ENCODE measurements at places on chromosomes 13 and 19.

DNA sequence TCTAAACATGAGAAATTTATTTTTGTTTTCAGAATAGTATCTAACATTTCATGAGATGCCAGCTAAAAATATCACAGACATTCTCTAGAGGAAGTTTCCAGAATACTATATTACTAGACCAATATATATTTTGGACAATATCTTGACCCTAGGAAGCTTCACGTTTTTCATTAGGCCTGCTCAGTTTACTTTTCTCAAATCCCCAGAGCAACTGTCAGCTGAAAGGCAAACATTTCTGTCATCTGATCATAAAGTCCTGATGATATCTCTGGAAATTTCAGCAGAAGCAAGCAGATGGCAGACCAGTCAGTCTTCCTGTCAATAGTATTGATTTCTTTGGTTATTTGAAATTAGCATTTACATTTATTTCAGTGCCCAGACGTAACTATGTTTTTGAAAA, 4.0 kb downstream of the POSTN start:
- DNase-seq: no peak

DNA sequence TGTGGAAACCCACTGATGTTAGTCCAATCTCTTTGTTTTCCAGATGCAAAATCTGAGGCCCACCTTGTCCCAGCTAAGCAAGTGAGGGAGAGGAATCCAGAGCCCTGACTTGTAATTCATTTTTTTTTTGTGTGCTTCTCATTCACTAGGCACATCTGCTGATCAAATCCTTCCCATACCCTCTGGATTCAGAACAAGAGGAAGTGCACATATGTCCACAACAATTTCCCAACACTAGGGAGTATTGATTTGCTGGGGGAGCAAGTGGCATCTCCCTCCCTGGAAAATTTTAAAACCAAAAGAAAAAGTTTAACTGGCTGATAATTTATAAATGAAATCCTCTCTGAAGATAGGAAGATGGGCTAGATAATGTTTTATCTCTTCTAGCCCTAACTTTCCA, 94.6 kb upstream of the RFC3 start:
- no peak for DNase-seq

DNA sequence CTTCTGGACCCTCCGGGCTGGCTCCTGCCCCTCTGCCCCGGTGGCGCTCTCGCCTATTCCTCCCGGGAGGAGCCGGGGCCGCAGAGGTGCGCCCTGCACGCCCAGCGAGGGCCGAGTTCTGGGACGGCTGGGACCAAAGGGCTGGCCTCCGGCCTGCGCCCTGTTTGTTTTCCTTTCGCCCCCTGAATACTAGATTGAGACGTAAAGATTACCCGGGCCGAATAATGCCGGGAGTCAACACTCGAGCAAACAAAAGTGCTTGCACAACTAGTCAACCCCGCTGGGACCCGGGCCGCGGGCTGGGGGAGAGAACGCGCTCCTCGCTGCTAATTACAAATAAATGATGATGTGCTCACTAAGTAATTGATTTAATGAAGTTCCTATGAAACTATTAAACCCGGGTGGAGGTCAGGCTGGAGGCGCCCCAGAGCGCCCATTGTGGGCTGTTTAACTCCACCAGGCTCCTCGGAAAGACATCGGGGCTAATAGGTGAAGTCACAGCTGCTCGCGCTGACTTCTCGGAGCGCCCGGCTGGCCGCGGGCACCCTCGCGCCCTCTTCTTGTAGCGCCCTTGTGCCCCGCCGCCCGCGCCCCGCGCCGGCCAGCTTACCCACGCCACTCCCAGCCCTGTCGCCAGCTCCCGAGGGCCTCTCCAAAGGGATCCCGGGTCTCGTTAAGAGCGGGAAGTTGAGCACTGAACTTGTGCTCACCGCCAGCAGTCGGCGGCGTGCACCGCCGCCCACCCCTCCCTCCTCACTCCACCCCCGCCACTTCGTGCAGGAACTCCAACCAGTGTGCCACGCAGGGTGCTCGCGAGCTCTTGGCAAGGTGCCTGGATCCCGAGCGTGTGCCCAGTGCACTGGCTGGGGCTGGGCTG, 14.9 kb downstream of the ZIC5 start:
- no peak for DNase-seq

- DNase-seq: no peak
Measured at GRCh38 chr19:33503030-33503429, 18.6 kb downstream of the PEPD start.

- DNase-seq: no peak
Measured at GRCh38 chr13:73714522-73714921, 419.7 kb downstream of the KLF12 start.

- DNase-seq: no peak
Measured at GRCh38 chr13:53127373-53127772, 98.8 kb downstream of the OLFM4 start.

DNA sequence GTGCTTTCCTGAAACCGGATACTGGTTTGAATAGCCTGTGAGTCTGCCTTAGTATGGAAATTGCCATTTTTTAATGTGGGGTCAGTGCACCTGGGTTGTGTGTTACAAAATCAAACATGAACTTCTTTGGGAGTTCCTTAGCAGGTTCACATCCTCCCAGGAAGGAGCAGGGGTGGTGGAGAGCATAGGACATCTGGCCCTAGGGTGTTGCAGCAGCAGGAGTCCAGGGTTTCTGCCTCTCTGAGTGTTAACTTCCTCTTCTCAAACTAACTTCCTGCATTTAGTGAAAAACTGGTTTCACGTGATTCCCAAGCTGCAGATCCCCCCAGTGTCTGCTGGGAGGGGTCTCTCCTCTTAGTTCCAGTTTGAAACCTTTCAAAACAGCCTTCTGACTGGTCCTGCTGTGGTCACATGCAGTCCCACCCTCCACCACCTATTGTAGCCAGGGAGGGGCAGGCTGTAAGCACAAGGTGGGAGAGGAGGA, 7.2 kb downstream of the RNASEH2B start:
- DNase-seq: no peak

- no peak for DNase-seq
Measured at GRCh38 chr13:74758188-74758587, 624.0 kb upstream of the KLF12 start.

- no peak for DNase-seq
Measured at GRCh38 chr13:30720172-30720869, 15.0 kb upstream of the ALOX5AP start.

DNA sequence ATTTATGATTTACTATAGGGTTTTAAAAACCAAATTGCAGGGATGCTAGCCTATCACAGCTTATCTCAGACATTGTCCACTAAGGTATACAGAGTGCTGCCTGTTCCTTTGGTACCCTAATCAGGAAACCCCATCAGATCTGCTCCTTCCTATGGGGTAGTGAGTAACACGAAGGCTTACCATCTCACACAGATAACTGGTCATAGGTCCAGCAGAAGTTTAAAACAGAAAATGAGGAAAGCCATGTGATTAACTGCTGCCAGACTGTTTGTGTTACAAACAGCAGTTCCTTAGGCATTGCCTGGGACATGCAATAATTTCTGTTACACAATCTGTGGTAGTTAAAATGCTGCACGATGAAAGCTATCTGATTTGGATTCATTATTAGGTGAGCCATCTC, 53.5 kb upstream of the ALOX5AP start:
- no peak for DNase-seq

GRCh38 chr13:97945792-97946419, 7.6 kb upstream of the IPO5 start:
- no peak for DNase-seq

DNA sequence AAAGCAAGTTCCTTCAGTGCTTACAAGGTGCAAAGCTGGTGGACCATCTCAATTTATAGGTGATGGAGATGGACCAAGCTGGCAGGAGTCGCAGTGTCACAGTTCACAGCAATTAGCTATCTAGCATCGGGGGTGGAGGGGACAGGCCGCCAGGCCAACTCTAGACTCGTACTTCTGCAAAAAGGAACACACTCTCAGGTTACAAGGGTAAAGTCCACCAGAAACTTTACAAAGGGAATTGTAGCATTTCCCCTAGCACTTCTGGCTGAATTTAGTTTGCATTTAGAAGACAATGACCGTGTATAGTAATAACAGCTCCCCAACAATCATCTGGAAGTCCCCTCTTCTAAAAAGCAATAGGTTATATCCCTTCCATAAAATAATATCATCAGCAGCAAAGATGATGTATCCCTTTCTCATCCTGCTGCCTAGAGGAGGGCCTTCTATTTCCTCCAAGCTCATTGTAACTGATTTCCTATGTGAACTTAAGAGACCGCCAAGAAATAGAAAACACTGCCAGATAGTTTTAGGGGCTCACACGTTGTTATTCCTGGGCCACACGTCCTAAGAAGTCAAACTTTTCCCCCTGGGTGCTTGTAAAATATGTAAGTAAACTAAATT, 8.5 kb upstream of the DOCK9 start:
- DNase-seq: no peak

GRCh38 chr13:25440061-25440460, 68.3 kb downstream of the ATP8A2 start:
- DNase-seq: no peak

DNA sequence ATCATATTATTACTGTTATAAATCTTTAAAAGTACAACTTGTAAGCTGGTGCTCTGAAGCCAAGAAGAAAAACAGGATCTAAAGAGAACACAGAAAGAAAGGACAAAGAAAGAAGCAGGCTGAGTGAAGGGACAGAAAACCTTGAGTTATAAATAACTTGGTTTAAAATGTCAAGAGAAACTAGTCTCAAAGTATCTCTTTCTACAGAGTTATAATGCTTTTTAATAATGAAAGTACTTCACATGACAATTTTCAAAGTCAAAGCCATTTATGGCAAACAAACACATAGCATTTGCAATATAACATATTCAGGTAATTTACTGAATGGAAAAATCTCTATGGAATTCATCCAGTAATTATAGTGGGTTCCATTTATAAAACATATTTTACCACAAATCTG, 33.4 kb downstream of the CAB39L start:
- no peak for DNase-seq

DNA sequence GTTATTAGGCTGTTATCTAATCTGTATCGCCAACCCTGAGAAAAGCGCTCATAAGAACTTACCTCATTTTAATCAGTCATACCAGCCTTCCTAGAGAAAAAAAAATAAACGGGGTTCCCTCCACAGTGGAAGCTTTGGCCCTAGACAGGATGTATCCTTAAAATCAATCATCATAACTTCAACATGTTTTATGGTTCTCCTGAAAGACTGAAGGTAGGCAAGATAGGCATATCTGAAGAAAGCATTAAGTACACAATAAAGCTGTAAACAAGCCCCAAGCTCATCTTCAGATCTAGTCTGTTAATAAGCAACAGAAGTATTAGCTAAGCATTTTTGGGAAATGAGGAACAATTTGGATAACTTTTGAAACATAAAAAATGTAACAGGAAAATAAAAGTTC, 18.7 kb upstream of the SERP2 start:
- DNase-seq: no peak

Measured in thoracic aorta (tissue), 2 donors.